ENCODE measurements at places on chromosomes 13 and 19. TPM values are rescaled to one million over a fixed set of nuclear protein-coding genes. Genes with fewer than 3 reads are reported as not detected.

GRCh38 chr19:19439176-19439482, 33.7 kb downstream of the GATAD2A start:
- no peak for DNase-seq

- no peak for DNase-seq
These were observed 19.7 kb downstream of the MED26 start for GRCh38 chr19:16608290-16608739.

DNA sequence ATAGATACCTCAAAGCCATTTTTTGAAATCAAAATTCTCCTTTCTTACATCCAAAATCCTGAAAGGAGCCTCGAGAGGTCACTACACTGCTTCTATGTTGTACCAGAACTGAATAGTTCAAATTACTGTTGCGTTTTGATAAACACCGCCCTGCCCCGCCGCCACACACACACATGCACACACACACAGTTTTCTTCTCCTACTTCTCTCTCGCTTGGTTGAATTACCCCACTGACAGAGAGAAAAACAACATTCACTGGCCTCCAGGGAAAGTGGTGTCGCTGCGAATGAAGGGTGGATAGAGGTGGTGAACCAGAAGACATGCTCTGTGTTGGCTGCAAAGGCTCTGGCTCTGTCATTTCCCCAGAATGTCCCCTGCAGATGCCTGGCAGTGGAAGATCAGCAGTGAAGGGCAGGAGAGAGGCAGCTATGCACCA, 183.4 kb upstream of the RFC3 start:
- DNase-seq, result no peak

DNA sequence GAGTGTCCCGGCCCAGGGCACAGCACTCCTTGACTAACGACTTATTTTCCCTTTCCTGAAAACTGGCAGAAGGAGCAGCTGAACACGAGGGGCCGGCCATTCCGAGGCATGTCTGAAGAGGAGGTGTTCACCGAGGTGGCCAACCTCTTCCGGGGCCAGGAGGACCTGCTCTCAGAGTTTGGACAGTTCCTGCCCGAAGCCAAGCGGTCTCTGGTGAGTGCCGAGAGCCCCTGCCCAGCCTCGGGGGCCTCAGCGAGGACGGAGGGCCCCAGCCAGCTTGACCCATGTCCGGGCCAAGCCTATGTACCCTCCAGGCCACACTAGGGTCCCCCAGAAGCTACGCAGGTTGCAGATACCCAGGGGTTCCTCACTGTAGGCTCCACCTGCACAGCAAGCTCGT, 17.7 kb downstream of the SIN3B start:
- DNase-seq, result no peak

DNA sequence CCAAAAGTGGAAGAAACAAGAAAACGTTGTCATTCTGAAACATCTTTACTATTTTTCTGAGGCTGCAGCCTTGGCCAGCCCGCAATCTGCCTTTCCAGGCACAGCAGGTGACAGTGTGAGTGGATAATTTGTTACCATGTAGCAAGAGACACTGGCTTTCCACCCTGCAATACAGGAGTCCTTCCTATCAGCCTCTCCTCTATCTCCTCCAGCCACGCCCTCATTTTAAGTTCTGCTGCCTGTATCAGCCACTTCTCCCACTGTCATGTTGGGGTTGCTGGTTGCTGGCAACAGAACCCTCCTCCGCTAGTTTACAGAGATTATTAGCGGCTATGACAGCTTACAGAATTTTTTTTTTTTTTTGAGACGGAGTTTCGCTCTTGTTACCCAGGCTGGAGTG, 7.7 kb upstream of the LGALS7 start:
- DNase-seq, result no peak

DNA sequence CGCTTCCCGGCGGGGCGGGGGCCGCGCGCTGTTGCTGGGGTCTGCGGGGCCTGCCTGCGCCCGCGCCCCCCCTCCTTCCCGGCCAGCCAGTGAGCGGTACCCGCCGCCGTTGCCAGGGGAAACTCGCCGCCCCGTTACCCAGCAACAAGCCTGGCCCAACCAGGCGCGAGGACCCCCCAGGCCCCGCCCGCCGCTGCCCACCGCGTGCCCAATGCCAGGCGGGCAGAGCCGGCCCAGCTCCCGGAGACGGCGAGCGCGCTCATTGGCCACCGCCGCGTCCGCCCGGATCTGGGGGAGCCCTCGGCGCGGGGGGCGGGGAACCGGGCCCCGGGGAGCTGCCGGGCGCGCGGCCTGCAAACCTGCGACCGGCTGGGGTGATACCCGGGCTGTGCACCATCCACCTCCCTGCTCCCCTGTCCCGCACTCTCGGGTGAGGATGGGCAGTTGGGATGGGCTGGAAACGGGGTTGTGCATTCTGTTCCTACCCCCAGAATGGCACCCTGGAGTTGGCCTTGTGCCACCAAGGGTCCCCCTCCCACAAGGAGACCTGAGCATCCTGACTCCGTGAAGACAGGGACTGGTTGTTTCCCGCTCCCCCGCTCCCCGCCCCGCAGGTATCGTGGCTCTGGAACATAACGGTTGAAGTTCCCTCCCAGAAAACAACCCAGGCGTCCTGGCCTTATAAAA, 8.8 kb upstream of the BBC3 start:
- DNase-seq, result peak; percentile 75

GRCh38 chr13:98751861-98752466, 508 bp downstream of the SLC15A1 start:
- DNase-seq, result no peak

GRCh38 chr13:49791711-49792549, 552 bp downstream of the KPNA3 start:
- peak; percentile 73 for DNase-seq

DNA sequence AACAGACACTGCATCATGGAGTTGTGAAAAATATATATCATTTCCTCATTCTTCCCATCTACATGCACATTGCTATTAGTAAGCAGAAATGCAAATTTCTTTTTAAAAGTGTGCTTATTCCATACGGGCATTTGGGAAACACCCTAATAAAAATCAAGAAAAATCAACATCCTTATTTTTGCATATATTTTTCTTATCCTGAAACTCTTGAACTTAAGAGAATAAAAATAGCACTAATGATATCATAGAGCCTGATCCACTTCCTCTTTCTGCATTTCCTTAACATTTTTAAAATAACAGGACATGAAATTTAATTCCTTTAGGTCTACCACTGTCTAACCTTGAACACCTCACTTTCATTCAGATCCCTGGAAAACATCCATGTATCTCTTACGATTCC, 123.3 kb downstream of the VWA8 start:
- no peak for DNase-seq

DNA sequence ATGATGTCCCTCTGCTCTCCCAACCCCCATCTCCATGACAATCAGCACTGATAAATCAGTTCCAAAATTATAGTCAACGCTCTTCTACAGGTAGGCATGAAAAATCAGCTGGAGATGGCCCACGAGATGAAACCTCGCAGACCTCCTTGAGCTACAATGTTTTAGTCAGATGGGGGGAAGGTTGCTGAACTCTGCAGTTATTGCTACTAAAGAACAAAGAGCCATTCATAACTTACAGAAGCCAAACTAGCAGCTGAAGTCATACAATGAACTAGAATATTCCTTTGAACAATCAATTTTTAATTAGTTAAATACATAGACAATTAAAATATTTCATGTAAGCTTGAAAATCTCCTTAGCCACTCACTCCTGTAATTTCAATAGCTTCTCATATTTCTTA, 179.2 kb downstream of the NHLRC3 start:
- DNase-seq, result no peak

DNA sequence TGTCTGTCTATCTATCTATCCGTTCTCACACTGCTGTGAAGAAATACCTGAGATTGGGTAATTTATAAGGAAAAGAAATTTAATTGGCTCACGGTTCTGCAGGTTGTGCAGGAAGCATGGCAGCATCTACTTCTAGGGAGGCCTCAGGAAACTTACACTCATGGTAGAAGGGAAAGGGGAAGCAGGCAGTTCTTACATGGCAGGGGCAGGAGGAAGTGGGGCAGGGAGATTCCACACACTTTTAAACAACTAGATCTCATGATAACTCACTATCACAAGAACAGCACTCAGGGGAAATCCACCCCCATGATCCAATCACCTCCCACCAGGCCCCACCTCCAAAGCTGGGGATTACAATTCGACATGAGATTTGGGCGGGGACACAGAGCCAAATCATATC, 105.3 kb downstream of the SLC10A2 start:
- no peak for DNase-seq

GRCh38 chr19:13020002-13020414, 24.7 kb downstream of the NFIX start:
- DNase-seq, result no peak

- DNase-seq, result no peak
These were observed 1.7 kb downstream of the INTS6 start for GRCh38 chr13:51451134-51451466.

GRCh38 chr19:823565-824121, 1.9 kb upstream of the PLPPR3 start:
- DNase-seq, result no peak

The MICOS13 gene
- total RNA-seq, result 172 TPM

The WIZ gene
- total RNA-seq, result 31.3 TPM

The OR10H1 gene
- total RNA-seq, result not detected

The RFPL4AL1 gene
- not detected for total RNA-seq

The CLASRP gene
- 33.4 TPM for total RNA-seq
